ENCODE measurements at places on chromosomes 2 and 18. TPM values are rescaled to one million over a fixed set of nuclear protein-coding genes. Genes with fewer than 3 reads are reported as not detected.

CARF gene
- 2.8 TPM for polyA plus RNA-seq

CRYGC gene
- not detected for polyA plus RNA-seq

CD8A gene
- 1.1 TPM for polyA plus RNA-seq

SLC23A3 gene
- polyA plus RNA-seq = 0.47 TPM

- no peaks in the 10 kb centered on the region for H3K27me3 ChIP-seq
- H3K4me1 ChIP-seq = no peaks in the 10 kb centered on the region
- no peak overlapping the region for H3K27ac ChIP-seq
- no peak for DNase-seq
Measured at GRCh38 chr2:86631846-86632485, 8.3 kb upstream of the RNF103 start.

- no peaks in the 10 kb centered on the region for H3K4me1 ChIP-seq
- H3K4me3 ChIP-seq = no peak overlapping the region
- no peak overlapping the region for H3K27ac ChIP-seq
Measured at GRCh38 chr18:58967751-58968254, 103.1 kb downstream of the ZNF532 start.

GRCh38 chr2:229475778-229476177 is 204.7 kb upstream of the PID1 start:
- no peaks in the 10 kb centered on the region for H3K36me3 ChIP-seq
- no peaks in the 10 kb centered on the region for H3K4me1 ChIP-seq
- DNase-seq = no peak
- H3K27me3 ChIP-seq = no peaks in the 10 kb centered on the region
- no peak overlapping the region for H3K27ac ChIP-seq

Measured in CD14-positive monocyte (primary cell).